ENCODE measurements at places on chromosomes 6 and 20. TPM values are rescaled to one million over a fixed set of nuclear protein-coding genes. Genes with fewer than 3 reads are reported as not detected.

Gene PGC
- not detected for total RNA-seq

Gene LY6G5C
- total RNA-seq = 5.4 TPM

Gene SASH1
- total RNA-seq = 0.20 TPM

Gene SLC13A3
- total RNA-seq = 0.47 TPM

Gene PROKR2
- total RNA-seq = not detected

Gene SLC35D3
- total RNA-seq = not detected

Gene GJE1
- not detected for total RNA-seq

Gene TPBG
- not detected for total RNA-seq

Gene RRAGD
- 0.98 TPM for total RNA-seq

Gene MRPS26
- total RNA-seq = 31.2 TPM

Gene ACSS1
- 7.6 TPM for total RNA-seq

Gene PRDM1
- 192 TPM for total RNA-seq

Gene CITED2
- total RNA-seq = 39.0 TPM

Gene HLA-DQA2
- 1.2 TPM for total RNA-seq

Gene ARMH2
- total RNA-seq = 1.3 TPM

Gene LRRN4
- not detected for total RNA-seq

Gene DDO
- 0.33 TPM for total RNA-seq

Gene FAXC
- not detected for total RNA-seq

Gene CLVS2
- total RNA-seq = not detected

Gene KIAA1755
- total RNA-seq = not detected

Gene ENPP4
- 25.5 TPM for total RNA-seq

Gene ZNF391
- total RNA-seq = 1.0 TPM

Gene TCF21
- not detected for total RNA-seq

Gene SLA2
- 13.6 TPM for total RNA-seq

Gene SPEF1
- 0.24 TPM for total RNA-seq

Gene MCM8
- 23.9 TPM for total RNA-seq

Gene FOXS1
- total RNA-seq = not detected

Gene CCDC170
- total RNA-seq = not detected

Gene HEBP2
- total RNA-seq = 17.2 TPM

Gene MAS1
- not detected for total RNA-seq

Gene SYNDIG1
- not detected for total RNA-seq

Gene C20orf202
- total RNA-seq = 0.40 TPM

Gene SGK2
- total RNA-seq = 0.57 TPM

Gene ITPA
- total RNA-seq = 94.7 TPM

Measured in natural killer cell treated with Interleukin-12 subunit alpha and Interleukin-12 subunit beta and Interleukin-15 and Interleukin-18, amount 100 ng/mL, for 72 hours (primary cell).